Stimulated activated CD4-positive, alpha-beta T cell treated with anti-CD3 and anti-CD28 coated beads, Interleukin-1b, Interleukin-23, amount 100 ng/mL, for 1 hour (primary cell): ENCODE measurements at places on chromosomes 1 and 21.

DNA sequence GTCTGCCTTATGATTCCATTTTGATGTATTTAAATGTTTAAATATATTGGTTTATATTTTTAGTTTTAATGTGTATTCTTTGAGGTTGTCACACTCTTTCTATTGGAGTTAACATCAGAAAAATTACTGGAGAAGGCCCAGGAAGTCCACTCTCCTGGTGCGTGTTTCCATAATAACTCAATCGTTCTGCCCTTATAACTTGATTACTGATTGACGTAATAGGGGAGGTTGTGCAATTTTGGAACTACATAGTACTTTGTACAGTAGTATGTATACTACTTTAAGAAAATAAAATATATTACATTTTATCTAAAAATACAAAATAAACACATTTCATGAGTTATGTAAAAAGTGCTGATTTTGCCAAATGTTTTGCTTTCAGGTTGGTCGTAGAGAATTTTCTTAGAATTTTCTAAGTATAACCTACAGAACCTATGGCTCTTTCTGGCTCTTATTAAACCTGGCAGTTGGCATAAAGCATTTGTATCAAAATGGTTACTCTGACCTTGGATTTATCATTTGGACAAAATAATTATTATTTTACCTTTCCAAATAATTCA, 5.7 kb downstream of the PLA2G4A start:
- DNase-seq = no peak

- no peak for DNase-seq
Observed at GRCh38 chr1:100953960-100954730, 58.3 kb downstream of the SLC30A7 start.

- no peak for DNase-seq
Observed at GRCh38 chr1:206655471-206655882, 20.1 kb downstream of the DYRK3 start.

DNA sequence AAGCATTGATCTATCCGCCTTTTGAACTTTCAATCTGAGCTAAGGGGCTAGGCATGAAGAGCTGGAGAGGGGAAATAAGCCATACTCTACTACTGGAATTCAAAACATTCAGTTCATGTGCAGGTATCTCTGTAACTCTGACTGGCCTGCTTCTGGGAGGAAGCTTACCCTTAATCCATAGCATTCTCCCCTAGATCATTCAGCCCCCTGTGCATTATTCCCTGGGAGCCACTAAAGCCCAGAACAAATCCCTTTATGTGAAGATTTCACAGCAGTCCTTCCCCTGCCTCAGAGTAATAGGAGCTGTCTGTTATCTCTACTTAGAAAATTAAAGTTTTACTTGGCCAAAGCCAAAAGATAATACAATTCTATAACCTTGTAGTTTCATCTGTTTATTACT, 300.7 kb downstream of the SEC16B start:
- no peak for DNase-seq

- no peak for DNase-seq
Observed at GRCh38 chr21:29640080-29640508, 299.7 kb downstream of the GRIK1 start.

DNA sequence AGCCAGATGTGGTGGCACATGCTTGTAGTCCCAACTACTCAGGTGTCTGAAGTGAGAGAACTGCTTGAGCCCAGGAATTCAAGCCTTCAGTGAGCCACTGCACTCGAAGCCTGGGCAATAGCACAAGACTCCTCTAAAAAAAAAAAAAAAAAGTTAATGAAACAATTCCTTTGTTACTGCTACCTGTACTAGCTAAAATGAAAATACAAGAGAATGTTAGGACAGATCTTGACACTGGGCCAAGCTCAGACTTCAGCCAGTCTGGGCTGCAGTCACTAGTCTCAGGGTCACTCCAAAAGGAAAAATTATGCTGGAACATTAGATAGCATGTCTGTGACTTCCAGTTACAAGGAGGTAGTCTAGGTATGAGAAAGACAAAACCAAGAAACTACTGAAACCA, 56.5 kb downstream of the TRIM33 start:
- DNase-seq = no peak

GRCh38 chr1:36771240-36771639, 263.1 kb downstream of the GRIK3 start:
- no peak for DNase-seq

DNA sequence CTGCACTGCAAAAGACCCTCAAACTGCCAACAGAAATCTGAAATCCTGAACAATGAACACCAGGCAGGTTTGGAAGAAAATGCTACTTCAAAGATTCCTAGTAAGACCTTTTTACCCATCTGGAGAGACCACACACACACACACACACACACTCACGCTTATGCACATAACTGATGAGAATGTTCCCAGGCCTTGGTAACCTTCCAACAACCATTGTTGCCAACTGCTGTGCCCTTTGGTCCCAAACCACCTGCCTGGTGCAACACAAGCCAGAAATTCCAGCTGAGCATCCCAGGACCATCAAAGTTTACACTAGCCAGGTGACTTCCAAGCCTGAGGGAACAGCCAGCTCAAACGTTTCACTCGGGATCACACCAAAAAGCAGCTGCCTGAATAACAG, 56.9 kb downstream of the SEC16B start:
- no peak for DNase-seq

- no peak for DNase-seq
Observed at GRCh38 chr1:228291906-228292608, 84.2 kb downstream of the OBSCN start.

DNA sequence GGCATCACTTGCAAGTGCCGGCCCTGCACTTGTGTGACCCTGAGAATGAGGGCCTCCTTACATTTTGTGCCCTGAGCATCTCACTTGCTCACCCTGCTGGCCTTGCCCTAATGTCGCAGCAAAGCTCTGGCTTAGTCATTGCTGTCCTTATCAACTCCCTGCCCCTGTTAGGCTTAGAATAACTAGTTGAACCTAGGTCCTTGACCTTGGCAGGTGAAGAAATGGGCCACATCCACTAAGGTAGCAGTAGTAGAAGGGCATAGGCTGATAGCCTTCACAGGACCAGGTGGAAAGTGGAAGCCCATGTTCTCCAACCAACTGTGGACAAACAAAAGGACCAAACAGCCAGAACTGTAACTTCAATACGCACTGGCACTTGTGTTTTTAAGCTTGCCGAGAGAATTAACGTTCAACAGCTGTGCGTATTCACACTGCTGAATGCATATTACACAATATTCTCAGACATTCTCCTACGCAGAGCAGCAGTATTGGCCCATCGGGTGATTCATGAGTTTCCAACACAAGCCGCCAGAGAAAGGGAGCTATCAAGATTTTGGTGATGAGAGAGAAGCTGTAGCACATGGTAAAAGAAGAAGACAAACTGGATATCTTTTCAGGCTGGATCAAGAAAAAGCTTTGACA, 27.7 kb upstream of the PTGFRN start:
- DNase-seq = no peak

- DNase-seq = no peak
Observed at GRCh38 chr1:201466492-201466891, 2.5 kb downstream of the PHLDA3 start.

DNA sequence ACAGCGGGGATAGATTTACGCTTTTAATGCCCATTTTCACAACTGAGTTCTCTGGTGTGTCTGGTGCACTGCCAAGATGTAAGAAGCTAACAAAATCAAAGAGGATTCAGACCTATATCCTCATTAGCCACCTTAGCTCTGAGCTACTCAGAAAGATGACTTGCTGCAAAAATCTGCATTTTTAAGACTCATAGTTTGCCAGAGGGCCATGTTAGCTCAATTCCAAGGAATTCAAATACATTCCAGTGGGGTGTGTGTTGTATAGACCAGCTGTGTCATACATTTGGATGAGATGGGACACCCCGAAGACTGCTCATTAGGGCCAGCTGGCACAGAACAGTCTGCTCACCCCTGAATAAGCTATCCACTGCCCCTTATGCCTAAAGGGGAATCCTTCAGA, 8.9 kb downstream of the DENND2D start:
- no peak for DNase-seq

- DNase-seq = no peak
Observed at GRCh38 chr1:87515781-87516180, 187.1 kb downstream of the LMO4 start.

GRCh38 chr1:14674030-14674429, 75.5 kb downstream of the KAZN start:
- no peak for DNase-seq

- DNase-seq = no peak
Observed at GRCh38 chr1:113675302-113675701, 84.0 kb downstream of the PHTF1 start.

DNA sequence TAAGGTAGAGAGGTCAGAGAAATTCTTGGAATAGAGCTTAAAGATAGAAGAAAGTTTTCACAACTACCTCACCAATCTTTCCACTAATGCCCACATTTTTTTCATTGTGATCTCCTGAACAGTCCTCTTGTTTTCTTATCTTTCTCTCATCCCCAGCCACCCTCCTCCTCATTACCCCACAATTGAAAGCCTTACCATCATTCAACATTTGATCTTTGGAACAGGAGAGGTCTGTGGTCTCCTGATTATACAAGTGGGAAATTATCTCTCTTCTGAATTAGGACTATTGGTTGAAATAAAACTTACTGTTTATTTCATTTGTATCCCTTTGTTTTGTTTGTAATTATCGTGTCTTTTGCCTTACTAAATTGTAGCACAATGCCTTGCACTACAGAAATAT, 29.6 kb downstream of the DNAH14 start:
- DNase-seq = no peak

GRCh38 chr1:4526747-4527146, 127.7 kb upstream of the AJAP1 start:
- no peak for DNase-seq

DNA sequence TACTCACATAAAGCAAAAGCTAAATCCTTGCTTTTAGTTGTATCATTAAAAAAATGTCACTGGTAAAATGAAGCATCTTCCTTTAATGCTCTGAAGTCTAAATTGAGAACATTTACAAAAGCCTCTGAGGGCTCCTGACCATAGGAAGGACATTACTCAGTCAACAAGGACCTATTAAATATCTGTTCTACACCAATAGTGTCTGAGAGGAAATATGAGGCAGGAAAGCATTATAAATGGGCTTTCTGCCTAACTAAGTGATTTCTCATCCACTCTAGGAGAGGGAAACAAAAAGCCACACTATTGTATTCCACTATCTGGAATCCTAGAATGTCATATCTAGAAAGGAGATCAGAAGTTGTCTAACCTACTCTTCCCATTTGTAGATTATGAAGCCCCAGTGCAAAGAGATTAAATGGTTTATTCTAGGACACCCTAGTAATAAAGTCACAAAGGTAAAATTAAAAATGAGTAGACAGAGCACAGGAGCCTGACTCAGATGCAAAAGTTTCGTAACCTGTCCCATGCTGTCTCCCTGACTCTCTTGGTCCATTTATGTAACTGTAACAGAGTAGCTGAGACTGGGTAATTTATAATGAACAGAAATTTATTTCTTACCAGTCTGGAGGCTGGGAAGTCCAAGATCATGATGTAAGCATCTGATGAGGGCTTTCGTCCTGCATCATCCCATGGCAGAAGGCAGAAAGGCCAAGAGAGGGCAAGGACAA, 17.6 kb downstream of the RGS1 start:
- DNase-seq = no peak

DNA sequence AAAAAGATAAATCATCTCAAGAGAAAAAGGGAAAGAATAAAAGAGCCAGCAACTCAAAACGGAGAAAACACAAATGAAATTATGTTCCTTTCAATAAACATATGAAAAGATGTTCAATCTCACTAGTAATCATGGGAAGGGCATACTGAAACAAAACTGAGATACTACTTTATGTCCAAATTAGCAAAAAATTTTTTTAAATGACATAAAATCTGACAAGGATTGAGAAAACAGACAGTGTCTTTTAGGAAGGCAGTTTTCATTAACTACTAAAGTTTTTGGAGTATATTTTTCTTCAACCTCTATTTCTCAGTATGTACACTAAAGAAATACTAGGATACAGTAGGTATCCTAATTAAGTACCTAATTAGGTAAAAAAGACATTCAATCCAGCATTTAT, 73.3 kb downstream of the ARID4B start:
- no peak for DNase-seq

DNA sequence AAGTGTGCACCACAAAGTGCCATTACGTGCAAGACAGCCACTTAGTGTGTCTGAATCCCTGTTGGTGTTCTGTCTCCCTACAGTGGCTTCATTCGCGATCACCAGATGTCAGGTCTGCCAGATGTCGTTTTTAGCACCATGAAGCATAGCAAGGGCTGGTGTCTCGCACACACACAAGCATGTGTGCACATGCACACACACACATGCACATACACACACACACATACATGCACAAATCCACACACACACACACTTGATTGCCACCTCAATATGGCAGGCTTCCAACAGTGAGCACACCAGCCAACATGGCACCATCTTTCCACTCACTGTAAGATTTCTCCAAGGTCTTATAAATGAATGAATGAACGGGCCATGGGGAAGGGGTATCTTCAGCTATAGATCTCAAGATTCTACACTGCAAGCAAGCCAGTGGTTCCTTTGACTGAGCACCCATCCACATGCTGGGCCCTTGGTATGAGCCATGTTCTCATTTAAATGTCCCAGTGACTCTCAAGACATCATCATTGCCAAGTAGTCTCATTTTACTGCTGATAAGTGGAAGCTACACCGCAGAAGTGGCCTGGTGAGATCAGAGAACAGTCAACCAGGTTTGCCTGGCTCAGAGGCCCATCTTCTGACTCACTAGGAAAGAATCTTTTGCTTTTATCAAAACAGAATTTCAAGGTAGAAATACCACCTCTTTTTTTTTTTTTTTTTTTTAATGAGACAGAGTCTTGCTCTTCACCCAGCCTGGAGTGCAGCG, 84.9 kb downstream of the SIM2 start:
- no peak for DNase-seq

GRCh38 chr1:50098591-50099021, 10.1 kb upstream of the ELAVL4 start:
- DNase-seq = no peak

DNA sequence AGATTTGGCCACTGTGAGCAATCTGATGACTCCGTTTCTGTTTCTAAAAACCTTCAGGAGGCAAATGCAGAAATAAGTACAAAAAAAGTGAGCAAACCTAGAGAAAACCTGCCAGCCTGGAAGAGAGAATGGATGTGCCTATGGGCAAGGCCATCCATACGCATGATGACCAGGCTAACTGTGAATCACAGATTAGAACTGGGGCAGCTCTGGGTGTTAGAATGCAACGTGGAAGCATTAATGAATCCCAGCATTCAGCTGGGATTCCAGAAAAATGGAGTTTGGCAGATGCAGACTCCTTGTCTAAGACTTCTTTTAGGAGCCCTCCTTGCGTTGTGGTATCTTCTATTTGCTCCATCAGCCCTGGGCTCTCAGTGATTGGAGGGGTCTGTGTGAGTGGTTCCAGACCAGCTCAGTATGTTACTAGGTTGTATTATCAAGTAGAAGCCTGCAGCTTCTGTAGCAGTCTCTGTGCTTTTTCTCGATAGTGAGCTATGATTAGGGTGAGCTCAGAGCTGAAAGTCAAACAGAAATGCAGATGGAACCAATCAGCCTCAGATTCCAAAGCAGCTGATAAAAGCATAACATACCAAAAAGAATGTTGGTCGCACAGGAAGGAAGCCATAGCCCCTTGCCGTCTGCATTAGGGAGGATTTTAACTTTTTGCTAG, 154.0 kb downstream of the PSMG1 start:
- DNase-seq = no peak

- DNase-seq = no peak
Observed at GRCh38 chr1:34696230-34696629, 58.6 kb upstream of the GJB5 start.
